ENCODE measurements at places on chromosomes 3 and 15.
A peak's percentile ranks its signal among the peaks of the same experiment; 100 is the strongest.

GRCh38 chr3:42699511-42699971 is 3.1 kb downstream of the HHATL start:
- no peak for DNase-seq

- DNase-seq: no peak
Observed at GRCh38 chr3:127900536-127900935, 14.5 kb upstream of the KBTBD12 start.

- DNase-seq: no peak
Observed at GRCh38 chr3:188884299-188885043, 287.3 kb upstream of the TPRG1 start.

- no peak for DNase-seq
Observed at GRCh38 chr15:89345248-89345647, 10.6 kb upstream of the POLG start.

GRCh38 chr3:119338754-119339153 is 44.6 kb downstream of the ARHGAP31 start:
- no peak for DNase-seq

GRCh38 chr3:114879059-114880031 is 267.7 kb downstream of the ZBTB20 start:
- DNase-seq: peak; percentile 98

GRCh38 chr15:71880276-71880675 is 69.9 kb downstream of the NR2E3 start:
- DNase-seq: no peak

- DNase-seq: no peak
Observed at GRCh38 chr3:9074079-9074478, 110.8 kb upstream of the RAD18 start.

DNA sequence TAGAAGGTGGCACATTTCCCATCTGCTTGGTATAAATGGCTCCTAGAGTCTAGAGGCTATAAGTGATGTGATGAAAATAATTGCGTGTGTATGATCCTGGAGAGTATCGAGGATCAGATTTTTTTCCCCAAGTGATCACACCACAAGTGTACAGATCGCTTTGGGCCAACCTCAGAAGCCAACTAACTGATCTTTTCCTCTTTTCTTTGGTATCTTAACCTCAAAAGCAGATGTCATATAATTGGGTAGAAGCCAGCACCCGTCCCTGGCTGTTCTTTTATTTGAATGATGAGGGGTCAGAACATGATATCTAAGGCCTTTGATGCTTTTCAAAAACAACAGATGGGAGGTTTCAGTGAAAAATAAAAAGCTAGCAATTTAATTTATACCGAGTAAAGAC is 3.3 kb downstream of the P2RY14 start:
- DNase-seq: peak; percentile 65

DNA sequence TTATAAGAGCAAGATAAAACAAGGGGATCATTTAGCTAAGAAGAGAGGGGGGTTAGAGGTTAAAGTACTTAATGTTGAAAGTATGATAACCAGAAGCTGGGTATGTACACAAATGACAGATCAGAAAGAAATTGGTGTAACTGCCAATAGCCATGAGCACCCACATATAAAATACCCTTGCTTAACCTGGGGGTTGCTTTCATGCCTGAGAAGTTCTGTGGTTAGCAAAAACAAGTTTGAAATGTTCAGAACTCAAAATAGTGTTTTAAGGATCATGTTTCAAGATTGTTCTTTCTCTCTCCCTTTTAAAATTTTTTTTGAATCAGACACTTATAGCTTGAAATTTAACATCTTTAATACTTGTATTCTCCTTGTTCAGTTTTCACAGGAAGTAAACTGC is 321.4 kb upstream of the GBE1 start:
- DNase-seq: peak; percentile 7

DNA sequence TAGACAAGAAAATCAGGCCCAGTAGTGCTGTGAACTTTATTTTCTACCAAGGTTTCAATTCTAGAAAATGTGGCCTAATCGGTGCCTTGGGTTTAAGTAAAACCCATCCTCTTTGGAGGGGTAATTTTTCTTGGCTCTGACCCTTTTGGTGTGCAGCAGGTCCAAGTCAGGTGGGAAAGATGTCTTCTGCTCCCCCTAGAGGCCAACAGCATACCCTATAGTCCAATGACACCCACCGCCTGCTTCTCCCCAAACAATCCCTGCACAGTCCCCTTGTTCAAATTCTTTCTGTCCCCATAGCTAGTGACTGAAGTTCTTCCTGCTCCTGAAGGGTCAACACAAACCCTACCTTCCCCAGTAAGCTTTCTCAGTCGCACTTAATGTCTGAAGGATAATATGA is 261.8 kb upstream of the GOLGA6L4 start:
- DNase-seq: no peak

- no peak for DNase-seq
Observed at GRCh38 chr3:12405432-12406272, 78.6 kb upstream of the TSEN2 start.

GRCh38 chr15:35549567-35549966 is 3.6 kb upstream of the DPH6 start:
- DNase-seq: no peak

DNA sequence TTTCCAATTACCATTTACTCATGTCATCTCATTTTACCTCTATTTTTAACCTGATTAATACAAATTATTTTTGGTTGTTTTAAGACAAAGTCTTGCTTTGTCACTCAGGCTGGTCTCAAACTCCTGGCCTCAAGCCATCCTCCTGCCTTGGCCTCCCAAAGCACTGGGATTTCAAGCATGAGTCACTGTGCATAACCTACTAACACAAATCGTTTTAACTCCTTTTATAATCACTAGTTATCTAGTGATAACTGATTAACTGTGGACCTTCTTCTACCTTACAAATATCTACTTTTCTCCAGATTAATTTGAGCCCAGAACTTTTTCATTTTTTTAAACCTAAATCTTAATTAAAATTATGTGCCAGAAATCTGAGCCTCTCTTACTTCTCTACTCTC is 4.6 kb downstream of the ATP13A3 start:
- DNase-seq: no peak

DNA sequence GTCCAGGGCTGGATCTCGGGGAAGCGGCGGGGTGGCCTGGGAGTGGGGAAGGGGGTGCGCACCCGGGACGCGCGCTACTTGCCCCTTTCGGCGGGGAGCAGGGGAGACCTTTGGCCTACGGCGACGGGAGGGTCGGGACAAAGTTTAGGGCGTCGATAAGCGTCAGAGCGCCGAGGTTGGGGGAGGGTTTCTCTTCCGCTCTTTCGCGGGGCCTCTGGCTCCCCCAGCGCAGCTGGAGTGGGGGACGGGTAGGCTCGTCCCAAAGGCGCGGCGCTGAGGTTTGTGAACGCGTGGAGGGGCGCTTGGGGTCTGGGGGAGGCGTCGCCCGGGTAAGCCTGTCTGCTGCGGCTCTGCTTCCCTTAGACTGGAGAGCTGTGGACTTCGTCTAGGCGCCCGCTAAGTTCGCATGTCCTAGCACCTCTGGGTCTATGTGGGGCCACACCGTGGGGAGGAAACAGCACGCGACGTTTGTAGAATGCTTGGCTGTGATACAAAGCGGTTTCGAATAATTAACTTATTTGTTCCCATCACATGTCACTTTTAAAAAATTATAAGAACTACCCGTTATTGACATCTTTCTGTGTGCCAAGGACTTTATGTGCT is 527 bp downstream of the B2M start:
- DNase-seq: peak; percentile 24

DNA sequence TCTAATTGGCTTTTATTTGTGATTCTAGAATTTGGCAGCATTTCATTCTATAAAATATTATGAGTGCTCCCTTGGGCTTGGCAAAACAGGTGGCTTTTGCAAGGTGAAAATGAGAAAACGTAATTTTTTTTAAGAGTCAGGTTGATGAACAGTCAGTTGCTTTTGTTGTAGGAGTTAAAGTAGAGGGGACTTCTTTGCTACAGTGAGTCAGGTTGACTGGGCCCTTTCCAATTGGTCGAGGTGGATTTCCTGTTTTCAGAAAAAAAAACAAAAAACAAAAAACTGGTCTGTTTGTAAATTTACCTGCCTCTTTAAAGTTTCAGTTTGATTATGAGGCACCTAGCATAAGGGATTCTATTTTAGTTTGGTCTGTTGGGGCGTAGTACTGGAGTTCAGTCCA is 1469.4 kb upstream of the GBE1 start:
- no peak for DNase-seq

- DNase-seq: no peak
Observed at GRCh38 chr15:36589971-36590370, 10.5 kb downstream of the CDIN1 start.

- no peak for DNase-seq
Observed at GRCh38 chr3:155647206-155647605, 97.7 kb downstream of the PLCH1 start.

DNA sequence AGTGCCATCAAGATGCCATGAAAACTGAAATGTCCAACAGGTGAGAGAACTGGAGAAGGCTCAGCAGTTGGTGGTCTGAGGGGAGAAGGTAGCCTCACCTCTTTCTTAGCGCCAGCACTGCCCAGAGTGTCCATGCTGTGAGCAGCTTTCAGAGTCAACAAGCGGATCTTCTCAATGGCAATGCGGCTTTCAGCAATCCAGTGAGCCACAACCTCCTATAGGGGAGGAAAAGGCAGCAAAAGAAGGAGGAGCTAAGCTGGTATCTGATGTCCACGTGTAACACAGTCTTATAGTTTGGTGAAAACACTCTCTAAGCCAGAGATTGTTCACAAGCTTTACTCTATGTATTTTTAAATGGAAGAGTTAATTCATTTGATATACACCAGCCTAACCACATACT is 36.1 kb upstream of the ACKR4 start:
- peak; percentile 74 for DNase-seq

- no peak for DNase-seq
Observed at GRCh38 chr15:58770519-58770856, 614 bp upstream of the MINDY2 start.

GRCh38 chr3:66816090-66816761 is 181.9 kb upstream of the KBTBD8 start:
- peak; percentile 32 for DNase-seq

DNA sequence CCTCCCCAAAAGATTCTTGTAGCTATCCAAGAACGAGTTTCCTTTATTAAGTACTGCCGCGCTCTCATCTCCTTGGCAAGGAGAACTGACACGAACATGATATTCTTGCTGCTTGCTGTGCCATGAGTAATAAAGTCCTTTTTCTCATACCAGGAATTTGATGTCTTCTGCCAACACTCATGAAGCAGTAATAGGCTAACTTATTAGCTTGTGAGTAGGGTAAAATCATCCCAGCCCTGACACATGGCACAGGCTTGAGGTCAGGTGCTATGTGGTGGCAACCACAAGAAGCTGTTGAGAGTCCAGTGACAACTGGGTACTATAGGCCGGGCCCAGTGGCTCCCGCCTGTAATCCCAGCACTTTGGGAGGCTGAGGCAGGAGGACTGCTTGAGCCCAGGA is 22.7 kb upstream of the UBXN7 start:
- DNase-seq: no peak

DNA sequence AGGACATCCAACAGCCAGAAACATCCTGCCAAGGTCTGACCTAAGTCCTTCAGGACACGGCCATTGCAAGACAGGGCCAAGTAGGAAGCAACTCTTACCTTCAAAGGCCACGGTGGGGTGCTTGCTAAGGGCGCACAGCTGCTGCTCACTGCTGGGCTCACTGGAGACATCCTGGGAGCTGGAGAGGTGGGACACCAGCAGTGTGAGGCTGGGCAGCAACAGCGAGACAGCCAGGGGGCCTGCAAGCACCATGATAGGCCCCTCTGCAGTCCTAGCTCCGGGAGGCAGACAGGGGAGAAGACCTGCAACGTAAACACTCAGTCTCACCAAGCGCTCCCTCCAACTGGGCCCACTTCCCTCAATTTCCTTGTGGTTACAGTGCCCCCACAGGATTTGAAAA is 79.2 kb downstream of the SEMA5B start:
- peak; percentile 33 for DNase-seq

GRCh38 chr3:3356846-3357245 is 177.4 kb upstream of the CRBN start:
- DNase-seq: no peak

GRCh38 chr3:72485641-72486040 is 362.6 kb downstream of the SHQ1 start:
- no peak for DNase-seq

- DNase-seq: no peak
Observed at GRCh38 chr3:126872701-126873342, 110.1 kb upstream of the PLXNA1 start.

DNA sequence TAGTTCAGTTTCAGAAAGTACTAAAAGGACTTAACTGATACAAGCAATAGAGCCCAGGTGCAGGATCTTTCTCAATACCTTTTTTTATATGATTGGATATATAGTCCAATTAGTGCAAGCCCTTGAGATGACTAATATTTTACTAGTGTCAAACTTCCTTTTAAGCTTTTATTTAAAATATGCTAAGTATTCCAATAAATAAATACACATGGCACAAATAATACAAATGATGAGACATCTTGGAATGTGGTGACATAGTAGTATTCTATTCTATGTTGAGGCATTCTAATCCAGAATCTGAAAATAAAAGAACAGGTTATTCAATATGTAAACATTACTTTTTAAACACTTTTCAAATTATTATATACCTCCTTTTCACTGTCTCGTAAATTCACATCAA is 670.0 kb downstream of the SI start:
- no peak for DNase-seq

- no peak for DNase-seq
Observed at GRCh38 chr3:117480525-117480924, 770.9 kb downstream of the TUSC7 start.

- DNase-seq: no peak
Observed at GRCh38 chr15:57948351-57949289, 116.9 kb downstream of the ALDH1A2 start.

DNA sequence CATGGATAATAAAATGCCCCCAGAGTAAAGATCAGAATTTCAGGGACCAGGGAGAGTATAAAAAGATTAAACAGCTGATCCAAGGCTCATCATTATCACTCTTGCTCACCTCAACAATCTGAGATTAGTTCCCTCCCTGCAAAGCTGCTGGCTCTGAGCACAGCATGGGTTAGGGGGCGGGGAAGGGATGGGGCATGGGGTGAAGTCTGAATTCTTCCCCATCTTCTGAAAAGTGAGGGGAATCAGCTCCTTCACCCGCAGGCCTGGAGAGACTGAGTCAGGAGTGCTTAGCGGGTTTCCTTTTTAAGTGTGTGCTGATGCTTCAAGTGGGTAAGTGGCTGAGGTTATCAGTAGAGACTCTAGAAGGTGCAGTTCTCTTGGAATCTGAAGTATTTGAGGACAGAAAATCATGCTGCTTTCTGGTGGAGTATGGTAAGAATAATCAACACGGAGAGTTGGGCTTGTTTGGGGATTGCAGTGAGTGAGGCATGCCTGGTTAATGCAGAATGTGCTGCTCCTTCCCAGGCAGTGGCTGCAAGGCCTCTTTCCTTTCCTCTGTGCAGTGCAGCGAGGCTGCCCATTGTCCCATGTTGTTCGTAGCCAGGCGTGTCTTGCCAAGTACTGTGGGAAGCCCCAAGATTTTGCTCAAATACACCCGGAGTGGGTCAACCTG is 59.2 kb upstream of the TRAK1 start:
- DNase-seq: no peak
